ENCODE measurements at places on chromosomes 13 and 19.

GRCh38 chr13:112342841-112343361 is 33.3 kb upstream of the SPACA7 start:
- DNase-seq = no peak
- H3K4me3 ChIP-seq = no peak overlapping the region
- no peaks in the 10 kb centered on the region for H3K27me3 ChIP-seq
- no peaks in the 10 kb centered on the region for H3K36me3 ChIP-seq

DNA sequence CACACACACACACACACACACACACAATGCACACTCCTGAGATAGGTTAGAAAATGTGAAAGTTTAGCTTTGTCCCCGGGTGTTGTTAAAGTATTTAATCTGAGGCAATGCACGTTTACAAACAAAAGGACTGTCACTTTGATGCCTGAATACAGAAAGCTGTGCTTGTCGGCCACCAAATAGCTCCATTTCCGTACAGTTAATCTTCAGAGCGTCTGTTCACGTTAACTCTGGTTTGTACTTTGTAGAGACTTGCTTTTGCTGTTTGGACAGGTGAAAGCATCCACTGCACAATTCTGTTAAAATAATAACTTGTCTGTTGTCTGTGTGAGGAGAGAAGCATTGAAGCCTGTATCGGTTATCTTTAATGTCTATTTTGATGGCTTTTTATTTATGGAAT is 267.8 kb downstream of the FGF9 start:
- H3K4me3 ChIP-seq = no peak overlapping the region
- no peak overlapping the region for H3K27ac ChIP-seq
- no peaks in the 10 kb centered on the region for H3K36me3 ChIP-seq
- H3K27me3 ChIP-seq = no peaks in the 10 kb centered on the region
- no peak for DNase-seq

DNA sequence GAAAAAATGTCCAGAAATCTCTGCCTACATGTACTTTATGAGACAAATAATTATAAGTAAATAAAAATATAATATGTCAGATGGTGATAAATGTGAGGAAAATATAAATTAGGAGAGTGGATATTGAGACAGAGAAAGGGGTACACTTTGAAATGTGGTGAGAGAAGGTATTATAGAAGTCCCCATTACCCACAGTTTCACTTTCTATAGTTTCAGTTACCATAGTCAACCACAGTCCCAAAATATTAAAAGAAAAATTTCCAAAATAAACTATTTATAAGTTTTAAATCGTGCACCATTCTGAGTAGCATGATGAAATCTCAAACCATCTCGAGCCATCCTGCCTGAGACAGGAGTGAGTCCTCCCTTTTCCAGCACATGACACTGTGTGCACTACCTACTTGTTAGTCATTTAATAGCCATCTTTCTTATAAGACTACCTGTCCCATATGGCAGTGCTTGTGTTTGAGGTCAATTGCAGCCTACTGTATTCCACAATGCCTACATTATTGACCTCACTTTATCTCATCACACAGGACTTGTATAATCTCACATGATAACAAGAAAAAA is 653.7 kb downstream of the DACH1 start:
- H3K4me3 ChIP-seq = no peak overlapping the region
- DNase-seq = no peak
- H3K27ac ChIP-seq = no peak overlapping the region

DNA sequence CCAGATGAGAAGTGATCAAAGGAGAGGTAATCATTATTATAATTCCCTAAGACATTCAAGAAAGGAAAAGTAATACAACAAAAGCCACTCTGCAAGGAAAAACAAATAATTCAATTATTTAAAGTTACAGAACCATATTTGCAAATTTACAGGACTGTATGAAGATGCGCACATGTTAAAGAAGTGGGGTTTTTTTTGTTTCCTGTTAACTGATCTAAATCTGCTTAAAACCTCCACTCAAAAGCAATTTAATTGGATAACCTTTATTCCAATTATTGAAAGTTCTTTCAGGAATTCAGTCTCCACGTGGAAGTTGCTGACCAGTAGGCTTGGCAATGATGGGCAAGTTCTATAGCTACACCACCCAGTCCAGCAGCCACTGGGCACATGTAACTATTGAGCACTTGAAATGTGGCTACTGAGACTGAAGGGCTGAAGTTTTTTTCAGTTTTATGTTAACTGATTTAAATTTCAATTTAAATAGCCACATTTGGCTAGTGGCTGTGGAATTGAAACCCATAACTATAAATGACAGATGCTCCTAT is 232.3 kb downstream of the FGF14 start:
- no peaks in the 10 kb centered on the region for H3K36me3 ChIP-seq
- H3K4me1 ChIP-seq = no peaks in the 10 kb centered on the region
- DNase-seq = no peak
- H3K27me3 ChIP-seq = no peaks in the 10 kb centered on the region
- no peak overlapping the region for H3K4me3 ChIP-seq
- no peak overlapping the region for H3K27ac ChIP-seq

- peak within 1 kb of the TSS; percentile 29 for H3K4me3 ChIP-seq
- peaks cover 4% of the 10 kb centered on the region for H3K27me3 ChIP-seq
Observed at GRCh38 chr19:45340232-45340898, at the start of gene KLC3. TSS of gene KLC3 (plus strand) at chr19:45340750. CDS start at chr19:45345542, 4,792 bp downstream.

DNA sequence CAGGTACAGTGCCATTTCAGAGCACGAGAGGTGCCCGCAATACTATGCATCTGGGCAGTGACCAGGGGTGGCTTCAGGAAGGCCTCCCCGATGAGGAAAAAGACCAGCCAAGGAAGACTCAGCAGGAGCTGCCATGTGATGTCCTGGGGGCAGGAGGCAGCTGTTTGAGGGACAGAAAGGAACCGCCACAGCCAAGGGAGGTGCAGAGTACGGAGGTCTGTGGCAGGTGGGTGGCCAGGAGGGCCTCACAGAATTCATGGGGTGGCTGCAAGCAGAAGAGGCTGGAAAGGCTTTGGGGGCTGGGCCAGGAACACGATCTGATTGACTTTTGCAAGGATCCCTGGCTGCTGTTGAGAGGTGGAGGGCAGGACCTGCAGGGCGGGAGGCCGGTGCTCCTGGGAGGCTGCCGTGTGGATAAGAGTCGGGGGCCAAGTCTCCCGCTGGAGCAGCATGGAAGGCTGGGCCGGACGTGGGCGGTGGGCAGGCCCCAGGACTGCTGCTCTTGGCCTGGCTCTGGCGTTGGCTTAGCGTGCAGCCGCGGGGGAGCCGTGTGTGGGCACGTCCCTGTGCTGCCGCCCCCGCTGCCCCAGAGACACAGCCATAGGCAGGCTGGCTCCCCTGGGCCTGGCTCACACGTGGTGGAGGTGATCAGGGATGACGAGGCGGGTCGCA is 29.1 kb downstream of the CEBPA start:
- H3K36me3 ChIP-seq = no peaks in the 10 kb centered on the region
- no peak overlapping the region for H3K4me3 ChIP-seq
- no peak overlapping the region for H3K27ac ChIP-seq

GRCh38 chr13:100473087-100473486 is 115.5 kb downstream of the GGACT start:
- H3K4me1 ChIP-seq = peaks cover 14% of the 10 kb centered on the region
- H3K27ac ChIP-seq = no peak overlapping the region
- no peaks in the 10 kb centered on the region for H3K36me3 ChIP-seq
- DNase-seq = no peak
- no peaks in the 10 kb centered on the region for H3K27me3 ChIP-seq
- no peak overlapping the region for H3K4me3 ChIP-seq

DNA sequence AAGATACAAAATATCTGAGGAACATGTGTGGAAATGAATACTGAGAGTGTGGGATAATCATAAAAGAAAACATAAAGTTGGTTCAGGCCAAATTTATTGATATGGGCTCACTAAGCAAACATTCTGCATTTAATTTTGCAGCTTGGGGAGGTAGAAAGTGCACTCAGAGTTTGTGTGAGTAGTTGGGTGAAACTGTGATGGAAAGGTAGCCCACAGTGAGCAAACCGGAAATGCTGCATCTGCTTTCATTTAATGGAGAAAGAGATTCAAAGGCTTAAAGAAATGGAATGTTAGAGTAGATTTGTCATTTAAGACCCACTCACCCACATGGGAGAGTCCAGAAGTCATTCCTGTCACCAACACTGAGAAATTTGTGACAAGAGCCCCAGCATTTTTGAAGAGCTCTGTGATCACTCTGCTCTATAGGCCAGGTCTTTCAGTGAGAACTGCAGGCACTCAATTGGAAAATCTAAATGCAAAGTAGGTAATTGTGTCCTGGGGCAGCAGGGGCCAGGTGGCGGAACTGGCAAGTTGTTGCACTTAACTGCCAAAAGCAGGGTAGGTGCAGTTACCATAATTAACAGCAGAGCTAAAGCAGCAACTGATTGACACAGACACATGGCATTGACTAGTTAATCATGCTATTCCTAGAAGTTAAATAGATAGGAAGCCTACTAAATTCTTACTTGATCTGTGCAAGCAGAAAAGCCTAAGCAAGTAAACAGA is 1228.3 kb upstream of the PCDH20 start:
- no peaks in the 10 kb centered on the region for H3K27me3 ChIP-seq
- H3K36me3 ChIP-seq = no peaks in the 10 kb centered on the region
- no peak for DNase-seq
- no peak overlapping the region for H3K27ac ChIP-seq
- no peak overlapping the region for H3K4me3 ChIP-seq

DNA sequence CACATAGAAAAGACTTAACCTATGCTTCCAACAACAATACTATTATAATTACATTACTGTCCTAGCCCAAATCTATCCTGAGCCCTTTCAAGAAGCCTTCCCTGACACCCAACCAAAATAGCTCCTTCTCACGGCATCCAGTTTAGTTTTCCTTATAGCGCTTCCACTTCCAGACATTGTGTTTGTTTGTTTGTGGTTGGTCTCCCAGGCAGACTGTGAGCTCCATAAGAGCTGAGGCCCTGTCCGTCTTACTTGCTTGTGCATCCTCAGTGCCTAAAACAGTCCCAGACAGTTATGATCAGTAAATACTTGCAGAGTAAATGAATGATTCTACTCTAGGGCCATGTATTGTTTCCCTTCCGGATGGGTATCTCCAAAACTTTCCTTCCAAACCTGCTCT is 68.1 kb upstream of the STARD13 start:
- H3K36me3 ChIP-seq = no peaks in the 10 kb centered on the region
- no peak overlapping the region for H3K27ac ChIP-seq
- DNase-seq = no peak
- no peak overlapping the region for H3K4me3 ChIP-seq

DNA sequence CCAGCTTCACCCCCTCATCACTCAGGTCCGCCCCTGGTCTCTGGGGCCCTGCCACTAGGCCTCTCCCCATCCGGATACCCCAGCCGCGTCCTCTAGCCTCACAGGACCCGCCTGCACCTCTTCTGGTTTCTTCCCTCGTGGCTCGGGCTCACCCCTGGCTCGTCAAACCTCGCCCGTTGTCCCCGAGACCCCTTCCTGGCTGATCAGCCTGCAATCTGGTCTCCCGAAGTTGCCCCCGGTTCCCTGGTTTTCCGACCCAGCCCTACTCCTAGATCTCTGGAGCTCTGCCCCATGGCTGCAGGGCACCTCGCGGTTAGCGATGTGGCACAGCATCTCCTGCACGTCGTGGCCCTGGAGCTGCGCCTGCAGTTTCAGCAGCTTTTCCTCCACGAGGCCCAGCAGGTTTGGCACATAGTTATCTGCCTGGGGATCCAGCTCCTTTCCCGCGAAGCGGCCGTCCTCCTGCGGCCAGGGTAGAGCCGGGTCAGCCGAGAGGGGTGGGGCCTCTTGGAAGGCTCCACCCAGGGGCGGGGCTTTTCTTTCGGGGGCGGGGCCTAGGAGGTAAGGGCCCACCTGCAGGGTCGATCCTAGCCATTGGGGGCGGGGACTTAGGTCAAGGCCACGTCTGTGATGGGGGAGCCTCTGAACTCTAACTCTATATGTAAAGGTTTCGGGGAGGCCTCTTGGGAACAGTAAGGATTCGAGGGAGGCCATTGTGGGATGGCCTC is 2.4 kb upstream of the RGL3 start:
- DNase-seq = peak; percentile 100
- no peak overlapping the region for H3K27ac ChIP-seq
- H3K4me3 ChIP-seq = peak overlapping the region; percentile 76
- peaks cover 16% of the 10 kb centered on the region for H3K27me3 ChIP-seq
- peaks cover 11% of the 10 kb centered on the region for H3K4me1 ChIP-seq

- DNase-seq = no peak
- H3K36me3 ChIP-seq = no peaks in the 10 kb centered on the region
- H3K27me3 ChIP-seq = no peaks in the 10 kb centered on the region
Observed at GRCh38 chr13:36885901-36886300, 34.1 kb downstream of the SMAD9 start.

- no peak overlapping the region for H3K27ac ChIP-seq
- no peak for DNase-seq
- H3K36me3 ChIP-seq = peaks cover 17% of the 10 kb centered on the region
- no peaks in the 10 kb centered on the region for H3K27me3 ChIP-seq
- no peak overlapping the region for H3K4me3 ChIP-seq
Observed at GRCh38 chr19:5271145-5271544, 69.5 kb downstream of the PTPRS start.

DNA sequence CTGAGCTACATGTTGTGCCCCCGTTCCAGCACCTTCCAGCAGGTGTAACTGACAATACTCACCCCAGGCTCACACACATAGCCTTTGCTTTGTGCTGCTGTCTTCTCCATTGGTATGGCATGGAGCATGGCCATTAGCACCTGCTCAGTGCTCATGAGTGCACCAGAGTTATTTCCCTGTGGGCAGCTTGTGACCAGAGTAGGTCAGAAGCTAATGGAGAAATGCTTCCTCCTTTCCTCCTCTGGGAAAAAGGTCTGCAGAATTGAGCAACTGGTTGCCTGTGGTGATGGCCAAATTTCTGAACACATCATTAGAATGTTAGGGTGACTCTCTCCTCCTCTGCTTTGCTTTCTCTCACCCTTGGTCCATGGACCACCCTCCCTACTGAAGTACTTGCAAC is 344.5 kb upstream of the TMTC4 start:
- H3K27ac ChIP-seq = no peak overlapping the region
- H3K36me3 ChIP-seq = no peaks in the 10 kb centered on the region

- H3K27me3 ChIP-seq = no peaks in the 10 kb centered on the region
- H3K27ac ChIP-seq = no peak overlapping the region
- DNase-seq = no peak
- no peaks in the 10 kb centered on the region for H3K4me1 ChIP-seq
Observed at GRCh38 chr13:113800576-113800926, 41.5 kb downstream of the TMEM255B start.
